Left lung (tissue), 14 donors: ENCODE measurements at places on chromosomes 12 and 14. TPM values are rescaled to one million over a fixed set of nuclear protein-coding genes. Genes with fewer than 3 reads are reported as not detected.

DNA sequence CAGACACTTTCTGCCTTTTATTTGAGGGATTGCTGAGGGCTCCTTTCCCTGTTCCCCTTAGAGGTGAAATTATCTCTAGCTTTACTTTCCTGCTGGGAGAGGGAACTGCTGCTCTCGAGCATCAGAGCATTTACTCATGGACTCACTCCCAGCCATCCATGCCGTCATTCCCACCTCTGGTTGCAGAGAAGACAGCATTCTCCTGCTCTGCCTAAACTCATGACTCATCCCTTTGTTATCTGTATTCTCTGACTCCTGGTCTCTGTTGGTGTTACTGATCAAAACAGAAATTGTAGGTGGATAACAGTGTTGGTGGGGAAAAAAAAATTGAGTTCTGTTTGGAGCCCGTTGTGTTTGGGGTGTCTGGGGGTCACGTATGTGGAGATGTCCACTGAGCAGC is 159.3 kb downstream of the TTC8 start:
- DNase-seq = no peak

GPR84 gene
- polyA plus RNA-seq = 0.23 TPM

KRT6B gene
- not detected for polyA plus RNA-seq

DNA sequence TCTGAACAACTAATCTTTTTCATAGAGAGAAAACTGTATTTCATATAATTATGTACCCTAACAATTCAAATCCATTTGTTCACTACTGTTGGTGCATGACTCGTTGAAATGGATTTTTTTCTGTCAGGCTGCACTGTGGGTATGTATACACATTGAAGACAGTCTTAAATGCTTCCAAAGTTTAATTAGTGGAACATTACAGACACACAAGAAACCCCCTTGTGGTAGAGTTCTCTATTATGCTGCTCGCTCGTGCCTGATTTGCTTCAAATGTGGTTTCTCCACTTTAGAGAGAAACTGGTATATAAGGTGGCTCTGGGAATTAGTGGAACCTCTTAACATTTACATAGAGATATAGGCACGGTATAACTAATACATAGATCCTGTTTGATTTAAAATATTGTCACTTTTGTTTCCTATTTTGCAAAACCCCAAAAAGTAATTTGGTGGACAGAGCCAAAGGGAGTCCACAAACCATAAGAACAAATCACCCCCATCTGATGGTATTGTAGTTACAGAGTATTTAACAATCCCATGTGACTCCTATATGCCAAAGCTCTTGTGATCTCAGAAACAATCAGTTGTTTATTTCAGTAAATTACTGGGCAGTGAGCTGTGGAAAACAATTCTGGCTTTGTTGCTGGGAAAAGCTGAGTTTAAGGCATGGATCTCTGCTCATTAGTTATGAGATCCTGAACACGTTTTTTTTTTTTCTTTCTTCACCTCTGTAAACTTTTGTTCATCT is 159.5 kb downstream of the BRMS1L start:
- no peak for DNase-seq

DNA sequence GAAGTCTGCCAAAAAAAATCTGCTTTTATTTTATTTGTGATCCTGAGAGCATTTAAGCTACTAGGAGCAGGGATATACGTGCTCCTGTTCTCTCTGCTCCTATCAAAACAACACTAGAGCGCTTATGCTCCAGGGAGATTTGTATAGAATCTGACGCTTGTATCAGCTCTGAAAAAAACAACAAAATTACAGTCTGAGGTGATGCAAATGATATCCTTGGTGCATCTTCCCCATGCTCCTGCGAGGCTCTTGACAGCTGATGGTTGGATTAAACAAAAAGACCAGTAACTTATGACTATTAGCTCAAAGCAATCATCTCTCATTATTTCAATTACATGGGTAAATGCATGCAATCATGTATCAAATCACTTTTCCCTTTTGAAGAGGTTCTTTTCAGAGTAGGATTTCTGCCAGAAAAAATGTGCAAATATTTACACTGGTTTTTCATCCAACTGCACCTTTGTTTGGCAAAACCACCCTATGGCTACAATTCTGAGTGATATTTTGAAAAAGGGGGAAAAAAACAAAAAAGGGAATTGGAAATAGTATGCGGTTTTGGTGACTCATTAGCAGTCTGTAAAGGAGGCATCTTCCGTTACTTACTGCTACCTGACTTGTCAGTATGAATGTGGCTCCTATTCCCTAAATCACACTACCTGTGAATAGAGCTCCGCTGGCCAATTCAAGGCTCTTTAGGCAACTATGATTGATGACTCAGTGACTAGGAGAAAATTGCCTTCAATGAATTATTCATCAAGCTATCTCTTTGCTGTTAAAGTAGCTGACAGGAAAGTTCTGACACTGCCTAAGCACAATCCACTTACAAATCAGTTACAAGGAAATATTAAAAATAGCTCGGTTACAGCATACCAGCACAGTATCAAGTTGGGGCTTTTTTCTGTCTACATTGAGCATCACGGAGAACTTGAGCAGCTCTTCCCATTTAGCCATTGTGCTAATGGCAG is 450.0 kb downstream of the FOXG1 start:
- DNase-seq = no peak

SERPINA6 gene
- 0.11 TPM for polyA plus RNA-seq

ANAPC7 gene
- 72.5 TPM for polyA plus RNA-seq

DNA sequence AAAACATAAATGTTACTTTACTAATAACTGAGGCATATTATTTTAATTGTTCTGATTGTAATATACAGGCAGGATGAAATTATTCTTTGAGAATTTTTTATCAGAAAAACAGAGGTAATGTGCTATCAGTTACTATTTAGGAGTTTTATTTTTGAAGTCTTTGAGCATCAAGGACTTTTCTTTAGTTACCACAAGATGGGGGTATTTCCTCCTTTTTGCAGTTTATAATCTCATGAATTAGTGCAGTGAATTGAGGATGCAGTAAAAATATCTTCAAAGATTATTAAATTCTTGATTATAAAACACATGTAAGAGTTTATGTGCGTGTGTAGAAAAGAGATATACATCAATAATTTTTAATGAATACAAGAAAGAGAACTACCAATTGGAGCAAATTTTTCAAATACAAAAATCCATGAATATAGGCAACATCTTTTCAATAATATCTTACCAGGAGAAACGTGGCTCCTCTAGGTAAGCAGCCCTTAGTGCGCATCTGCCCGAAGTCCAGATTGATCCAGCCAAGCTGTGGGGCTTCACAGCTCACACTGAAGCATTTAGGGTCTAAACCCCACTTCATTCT is 71.6 kb downstream of the ERGIC2 start:
- no peak for DNase-seq

- no peak for DNase-seq
These were observed 7.3 kb downstream of the ANKLE2 start for GRCh38 chr12:132754160-132754932.

GRCh38 chr12:109451400-109451799 is 25.7 kb downstream of the KCTD10 start:
- DNase-seq = no peak

DNA sequence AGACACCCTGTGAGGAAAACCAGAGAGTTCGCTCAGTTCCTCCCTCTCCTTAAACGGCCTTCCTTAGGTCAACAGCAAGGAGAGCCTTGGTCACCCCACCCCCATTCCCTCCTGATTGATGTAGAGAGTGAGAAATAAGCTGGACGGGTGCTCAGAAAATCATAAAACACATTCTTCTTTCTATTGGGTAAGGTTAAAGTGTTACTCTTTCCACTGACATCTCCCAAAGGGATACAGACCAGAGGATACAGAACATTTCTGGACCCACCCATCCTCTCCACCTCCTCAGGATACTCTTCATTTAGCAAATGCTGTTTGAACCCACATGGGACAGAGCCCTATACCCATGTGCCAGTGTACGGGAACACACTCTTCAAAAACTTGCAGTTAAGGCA is 11.6 kb upstream of the KRT77 start:
- DNase-seq = no peak

GRCh38 chr14:88013750-88014349 is 8.9 kb downstream of the GPR65 start:
- peak; percentile 45 for DNase-seq

TMTC1 gene
- 2.1 TPM for polyA plus RNA-seq

HOTAIR gene
- not detected for polyA plus RNA-seq

DNA sequence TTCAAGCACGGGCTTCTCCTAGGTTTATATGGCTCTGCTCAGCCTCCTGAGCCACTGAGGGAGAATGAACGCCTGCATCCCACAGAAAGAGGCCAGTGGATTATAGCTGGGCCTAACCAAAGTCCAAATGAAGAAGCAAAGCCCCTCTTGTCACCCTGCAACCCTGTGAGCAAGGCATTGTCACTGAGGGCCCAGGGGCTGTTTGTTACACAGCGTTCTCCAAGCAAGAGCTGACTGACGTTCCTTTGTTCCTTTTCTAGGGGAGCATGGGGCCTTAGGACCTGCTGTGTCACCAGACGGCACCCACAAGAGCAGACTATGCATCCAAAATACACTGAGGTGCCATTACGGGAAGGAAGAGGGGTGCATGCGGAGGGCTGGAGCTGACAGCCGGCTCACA is 4.3 kb upstream of the FBRSL1 start:
- no peak for DNase-seq

ERP29 gene
- polyA plus RNA-seq = 154 TPM

GRCh38 chr12:67702136-67702535 is 53.6 kb downstream of the DYRK2 start:
- no peak for DNase-seq

GRCh38 chr12:94631058-94631457 is 19.3 kb downstream of the TMCC3 start:
- no peak for DNase-seq

KRT5 gene
- 0.35 TPM for polyA plus RNA-seq

DNA sequence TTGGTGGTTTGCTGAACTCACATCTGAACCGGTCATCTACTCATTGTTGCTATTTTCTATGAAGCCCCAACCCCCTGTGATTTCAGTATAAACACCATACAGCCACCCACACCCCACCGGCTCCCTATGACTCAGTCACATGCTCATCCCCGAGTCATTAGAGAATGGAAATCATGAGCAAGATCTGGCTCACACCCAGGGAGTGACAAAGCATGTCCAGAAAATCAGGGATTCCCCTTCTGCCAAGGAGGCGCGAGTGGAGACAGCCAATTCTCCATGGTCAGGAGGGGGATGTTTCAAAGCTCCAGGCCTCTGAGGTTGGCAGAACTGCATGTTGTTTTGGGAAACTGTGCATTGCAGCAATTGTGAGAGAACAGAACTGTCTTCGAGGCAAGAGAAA is 657.5 kb upstream of the TBX3 start:
- peak; percentile 73 for DNase-seq

- no peak for DNase-seq
These were observed 193.7 kb upstream of the FRMD6 start for GRCh38 chr14:51457843-51458562.

DNA sequence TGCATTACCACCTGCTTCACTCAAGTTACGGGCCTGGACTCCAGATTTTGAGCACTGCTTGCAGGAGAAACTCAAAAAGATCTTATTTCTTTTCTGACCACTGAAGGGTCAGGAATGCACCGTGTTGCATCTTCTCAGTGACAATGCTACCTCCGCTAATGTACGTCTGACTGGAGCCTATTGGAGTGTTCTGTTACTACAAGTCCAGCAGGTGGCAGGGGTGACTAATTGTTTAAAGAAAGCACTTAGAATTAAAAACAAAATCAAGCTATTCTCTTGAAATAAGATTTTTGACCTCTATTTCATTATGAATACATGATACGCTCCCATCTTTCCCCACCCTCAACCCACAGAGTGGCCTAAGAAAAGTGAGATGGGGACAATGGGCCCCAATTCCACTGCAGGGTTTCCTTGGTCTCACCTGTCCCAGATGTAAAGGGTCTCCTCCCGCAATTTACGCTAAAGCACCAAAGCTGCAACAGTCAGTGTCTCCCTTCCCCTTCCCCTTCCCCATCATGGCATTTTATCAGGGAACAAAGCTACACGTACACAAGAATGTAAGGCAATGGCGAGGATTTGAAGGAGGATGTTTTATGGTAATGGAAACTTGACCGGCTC is 2.2 kb downstream of the TBPL2 start:
- no peak for DNase-seq

GRCh38 chr12:45572114-45572513 is 157.4 kb upstream of the ARID2 start:
- DNase-seq = no peak

DNA sequence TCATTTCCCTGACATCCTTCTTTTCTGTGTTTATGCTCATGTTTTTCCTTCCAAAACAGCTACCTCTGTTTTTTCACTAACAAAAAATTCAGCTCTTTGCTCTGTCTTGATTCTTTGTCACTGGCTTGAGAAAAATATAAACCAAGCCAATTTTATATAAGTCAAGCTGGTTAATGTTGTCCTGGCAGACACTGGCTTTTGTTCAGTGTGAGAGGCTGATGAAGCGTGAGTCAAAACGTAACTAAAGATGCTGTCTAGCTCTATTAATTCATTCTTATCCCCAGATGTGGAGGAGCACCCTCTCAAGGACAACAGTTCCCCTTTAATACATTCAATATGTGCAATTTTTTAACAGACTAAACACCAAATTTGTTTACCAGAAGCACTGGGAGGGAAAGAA is 15.8 kb downstream of the TSPAN8 start:
- no peak for DNase-seq

DNA sequence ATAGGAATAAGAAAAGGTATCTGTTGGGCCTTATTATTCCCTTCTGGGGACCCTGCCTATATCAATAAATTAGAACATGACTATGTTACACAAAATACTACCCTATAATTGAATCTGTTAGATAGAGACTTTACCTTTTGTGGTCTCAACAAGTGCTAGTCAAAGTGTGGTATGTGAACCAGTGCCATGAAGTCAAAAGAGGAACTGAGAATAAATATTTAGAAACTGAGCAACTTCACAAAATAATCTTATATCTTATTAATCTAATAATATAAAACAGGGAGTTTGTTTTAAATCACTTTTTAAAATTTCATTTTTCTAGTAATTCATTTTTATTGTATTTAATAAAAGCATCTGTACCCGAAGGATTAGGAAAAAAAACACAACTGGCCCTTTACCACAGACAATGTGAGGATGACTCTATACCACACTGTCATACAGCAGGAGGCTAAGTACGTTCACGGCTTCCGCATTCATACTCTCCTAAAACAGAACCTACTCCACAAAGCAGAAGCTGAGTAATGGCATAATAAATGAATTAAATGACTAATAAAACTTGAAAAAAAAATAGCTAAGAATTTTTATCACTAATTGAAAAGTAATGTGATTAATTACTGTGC is 42.1 kb downstream of the SEC23A start:
- DNase-seq = no peak

CLMN gene
- 12.2 TPM for polyA plus RNA-seq

- no peak for DNase-seq
These were observed 210.1 kb upstream of the EEA1 start for GRCh38 chr12:93139028-93139665.

GRCh38 chr12:19458733-19459132 is 19.4 kb downstream of the AEBP2 start:
- no peak for DNase-seq

MUCL1 gene
- not detected for polyA plus RNA-seq

GRCh38 chr12:52552055-52552454 is 890 bp downstream of the KRT71 start:
- DNase-seq = no peak

RFC5 gene
- polyA plus RNA-seq = 35.8 TPM
